T-helper 17 cell (primary cell): ENCODE measurements at places on chromosomes 16 and 17.

GRCh38 chr16:87344931-87345631 lies 27.9 kb upstream of the C16orf95 start:
- peak; percentile 32 for DNase-seq

DNA sequence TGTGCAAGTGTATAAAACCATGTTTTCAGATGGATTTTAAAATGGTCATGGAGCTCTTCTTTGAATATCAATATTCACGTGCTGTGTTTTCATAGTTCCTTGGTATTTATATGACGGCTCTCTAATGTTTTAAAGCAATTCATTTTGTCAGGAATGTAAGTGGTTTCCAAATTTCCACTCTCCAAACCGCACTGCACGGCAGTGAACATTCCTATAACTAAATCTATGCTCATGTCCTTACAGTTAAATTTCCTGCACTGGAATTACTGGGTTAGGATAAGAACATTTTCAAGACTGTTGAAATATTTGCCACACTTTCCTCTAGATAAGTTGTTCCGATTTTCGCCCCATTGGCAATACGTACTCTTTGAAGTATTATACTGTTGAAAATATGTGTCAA lies 398.9 kb downstream of the PMP22 start:
- no peak for DNase-seq

DNA sequence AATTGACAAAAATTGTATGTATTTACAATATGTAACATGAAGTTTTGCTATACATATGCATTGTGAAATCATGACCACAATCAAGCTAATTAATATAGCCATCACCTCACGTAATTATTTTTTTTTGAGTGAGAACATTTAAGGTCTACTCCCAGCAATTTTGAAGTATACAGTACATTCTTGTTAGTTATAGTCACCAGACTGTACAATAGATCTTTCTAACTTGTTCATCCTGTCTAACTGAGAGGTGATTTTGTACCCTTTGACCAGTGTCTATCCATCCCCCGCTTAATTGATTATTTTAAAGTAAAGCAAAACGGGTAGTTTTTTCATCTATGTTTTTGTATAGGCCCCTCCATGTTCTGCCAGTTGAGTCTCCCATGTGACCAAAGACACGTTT lies 30.3 kb downstream of the NTN1 start:
- DNase-seq: no peak

- DNase-seq: no peak
Measured at GRCh38 chr16:57538235-57538721, 1.9 kb upstream of the CCDC102A start.

DNA sequence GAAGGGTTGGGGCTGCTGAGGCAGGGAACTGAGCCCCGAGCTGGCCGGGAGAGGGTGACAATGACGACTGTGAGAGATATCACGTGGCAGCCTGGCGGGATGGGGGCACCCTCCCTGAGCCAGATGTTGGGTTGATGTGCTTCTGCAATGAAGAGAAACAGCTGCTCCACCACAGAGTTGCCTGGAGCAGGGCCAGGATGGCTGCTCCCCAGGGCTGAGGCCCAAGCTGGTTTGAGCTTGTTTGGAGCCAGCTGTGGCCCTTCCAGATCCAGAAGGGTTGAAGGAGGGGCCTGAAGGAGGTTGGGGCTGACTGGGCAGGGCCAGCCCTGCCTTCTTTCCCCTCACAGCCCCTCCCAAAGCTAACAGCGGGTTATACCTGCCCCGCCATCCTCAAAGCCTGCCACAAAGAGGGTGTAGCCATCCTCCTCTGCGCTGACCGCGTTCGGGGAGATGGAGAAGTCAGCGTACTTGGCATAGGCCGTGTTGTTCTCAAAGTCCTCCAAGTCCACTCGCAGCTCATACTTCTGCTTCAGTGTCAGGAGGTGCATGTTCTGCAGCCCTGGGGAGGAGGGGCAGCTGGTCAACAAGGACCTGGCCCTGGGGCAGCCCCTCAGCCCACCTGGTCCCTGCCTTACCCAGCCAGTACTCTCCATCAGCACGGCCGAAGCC lies 2.1 kb downstream of the MFAP4 start:
- DNase-seq: no peak

DNA sequence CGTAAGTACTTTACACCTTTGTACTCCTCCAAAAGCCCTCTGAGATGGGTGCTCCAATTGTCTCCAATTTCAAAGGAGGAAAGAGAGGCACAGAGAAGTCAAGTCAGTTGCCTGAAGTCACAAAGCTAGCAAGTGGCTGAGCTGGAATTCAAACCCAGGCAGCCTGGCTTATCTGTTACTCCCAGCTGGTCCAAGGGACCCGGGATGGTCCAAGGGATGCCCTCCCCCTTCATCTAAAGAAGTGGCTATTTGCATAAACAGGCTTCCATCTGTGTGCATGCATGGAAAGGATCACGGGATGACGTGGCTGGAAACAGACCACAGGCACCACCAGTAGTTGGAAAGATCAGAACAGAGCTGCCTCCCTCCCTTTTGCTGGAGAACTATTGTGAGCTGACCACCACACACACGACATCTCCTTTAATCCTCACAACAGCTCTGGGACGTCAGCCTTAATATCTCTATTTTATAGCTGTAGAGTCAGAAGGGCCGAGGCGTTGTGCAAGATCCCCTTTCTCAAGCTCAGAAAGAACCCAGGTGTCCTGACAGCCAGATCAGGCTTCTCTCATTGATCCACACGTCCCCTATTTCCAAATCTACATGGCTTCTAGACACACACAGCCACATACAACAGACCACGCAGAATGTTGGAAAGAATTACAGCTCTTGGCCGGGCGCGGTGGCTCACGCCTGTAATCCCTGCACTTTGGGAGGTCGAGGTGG lies 10.9 kb upstream of the COL1A1 start:
- DNase-seq: no peak

GRCh38 chr17:36727577-36727976 lies 126.2 kb downstream of the MRM1 start:
- DNase-seq: no peak

- no peak for DNase-seq
Measured at GRCh38 chr17:67281053-67281452, 36.1 kb upstream of the HELZ start.

DNA sequence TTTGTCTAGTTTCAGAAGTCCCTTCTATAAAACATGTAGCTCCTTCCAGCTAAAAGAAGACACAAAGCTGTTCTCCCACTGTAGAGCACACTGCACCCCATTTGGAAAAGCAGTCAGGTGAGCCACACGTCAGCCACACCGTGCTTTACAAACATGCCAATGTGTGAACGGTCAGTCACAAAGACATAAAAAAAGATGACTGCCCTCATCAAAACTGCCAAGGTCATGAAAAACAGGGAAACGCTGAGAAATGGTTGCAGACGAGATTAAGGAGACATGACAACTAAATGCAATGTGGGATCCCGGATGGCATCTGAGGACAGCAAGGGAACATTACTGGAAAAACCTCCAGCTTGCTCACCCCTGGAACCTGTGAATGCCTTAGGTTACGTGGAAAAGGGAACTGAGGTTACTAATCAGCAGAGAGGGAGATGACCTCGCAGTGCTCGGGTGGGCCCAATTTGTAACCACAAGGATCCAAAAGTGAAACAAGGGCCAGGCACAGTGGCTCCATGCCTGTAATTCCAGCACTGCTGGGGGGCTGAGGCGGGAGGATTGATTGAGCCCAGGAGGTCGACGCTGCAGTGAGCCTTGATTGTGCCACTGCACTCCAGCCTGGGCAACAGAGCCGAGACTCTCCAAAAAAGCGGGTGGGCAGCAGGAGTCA lies 8.1 kb downstream of the ANKRD11 start:
- no peak for DNase-seq

- no peak for DNase-seq
Measured at GRCh38 chr17:21129023-21129681, 2.4 kb downstream of the DHRS7B start.

DNA sequence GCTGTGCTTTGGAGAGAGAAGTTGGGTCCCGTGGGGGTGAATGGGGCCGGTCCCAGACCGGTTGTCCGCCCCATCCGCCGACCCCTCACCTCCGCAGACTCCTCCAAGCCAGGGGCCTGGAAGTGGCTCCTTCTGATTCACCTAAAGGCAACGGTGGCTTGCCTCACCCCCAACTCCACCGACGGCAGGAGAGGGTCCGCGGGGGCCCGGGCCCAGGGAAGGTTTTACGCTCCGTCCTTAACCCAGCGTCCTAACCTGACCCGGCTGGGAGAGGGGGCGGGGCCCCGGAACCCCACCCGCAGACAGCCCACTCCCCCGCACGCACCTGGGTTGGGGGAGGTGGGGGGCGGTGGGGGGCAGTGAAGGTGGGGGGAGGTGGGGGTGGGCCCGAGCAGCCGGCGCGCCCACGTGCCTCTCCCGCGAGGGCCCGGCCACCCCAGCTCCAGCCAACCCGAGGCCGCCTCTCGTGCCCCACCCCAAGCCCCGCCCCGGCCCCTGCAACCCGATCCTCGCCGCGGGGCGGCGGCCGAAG lies 12.7 kb upstream of the CD300A start:
- no peak for DNase-seq

GRCh38 chr17:77768248-77768852 lies 190.2 kb upstream of the TNRC6C start:
- no peak for DNase-seq

GRCh38 chr17:13788385-13788784 lies 186.7 kb upstream of the HS3ST3A1 start:
- DNase-seq: no peak

GRCh38 chr16:10088380-10088793 lies 93.8 kb downstream of the GRIN2A start:
- no peak for DNase-seq

DNA sequence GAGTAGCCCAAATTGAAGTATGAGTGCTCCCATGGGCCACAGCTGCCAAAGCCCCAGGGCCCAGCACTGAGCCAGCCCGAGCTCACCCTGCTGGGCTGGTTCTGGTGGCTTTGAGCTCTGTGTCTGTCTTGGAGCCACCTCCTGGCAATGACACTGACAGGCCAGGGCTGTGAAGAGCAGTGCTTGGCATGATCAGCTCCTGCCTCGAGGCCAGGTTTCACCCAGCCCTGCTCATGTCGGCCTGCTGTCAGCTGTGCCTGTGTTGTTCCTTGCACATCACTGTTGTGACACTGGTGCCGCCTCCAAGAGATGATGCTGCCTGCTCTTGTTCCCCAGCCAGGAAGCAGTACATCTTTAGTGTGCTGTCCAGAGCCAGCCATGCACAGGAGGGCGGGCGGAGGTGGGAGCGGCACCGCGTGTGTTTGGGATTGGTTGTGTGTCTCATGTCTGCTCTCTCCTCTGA lies 26.0 kb downstream of the PLD6 start:
- no peak for DNase-seq

DNA sequence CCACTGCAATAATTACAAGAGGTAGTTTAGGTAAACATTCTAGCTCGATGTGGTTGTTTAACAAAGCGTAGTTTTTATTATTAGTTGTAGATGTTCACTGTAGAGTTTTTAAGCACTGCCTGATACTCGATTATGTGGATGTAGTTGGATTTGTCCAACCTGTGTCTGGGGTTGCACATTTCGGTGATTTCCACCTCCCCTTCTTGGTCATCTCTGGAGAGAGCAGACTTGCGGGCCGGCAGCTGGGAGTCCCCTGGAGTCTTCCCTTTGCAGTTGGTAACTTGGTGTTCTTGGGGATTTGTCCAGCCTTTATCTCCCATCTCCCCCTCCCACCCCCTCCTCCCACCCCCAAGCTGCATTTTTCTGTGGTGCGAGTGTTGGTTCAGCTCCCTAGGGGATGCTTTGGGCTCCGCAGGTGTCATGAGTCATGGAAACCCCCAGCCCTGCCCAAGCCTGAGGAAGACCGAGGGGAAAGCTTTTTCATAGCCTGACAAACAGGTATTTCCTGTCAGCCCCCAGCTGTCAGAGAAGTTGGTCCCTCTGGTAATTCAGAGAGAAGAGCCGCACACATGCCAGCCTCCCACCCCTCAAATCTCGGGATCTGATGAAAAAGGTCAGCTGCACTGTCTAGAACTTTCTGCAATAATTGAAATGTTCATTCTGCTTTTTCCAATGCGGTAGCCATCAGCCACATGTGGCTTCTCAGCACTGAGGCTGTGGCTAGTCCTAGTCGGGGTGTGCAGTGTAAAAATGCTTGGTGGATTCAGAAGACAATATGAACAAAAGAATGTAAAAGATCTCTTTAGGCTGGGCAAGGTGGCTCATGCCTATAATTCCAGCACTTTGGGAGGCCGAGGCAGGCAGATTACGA lies 50.3 kb downstream of the KSR1 start:
- no peak for DNase-seq

- no peak for DNase-seq
Measured at GRCh38 chr17:73953206-73954033, 250.1 kb upstream of the RPL38 start.

- DNase-seq: no peak
Measured at GRCh38 chr16:50815382-50815781, 73.5 kb downstream of the CYLD start.

DNA sequence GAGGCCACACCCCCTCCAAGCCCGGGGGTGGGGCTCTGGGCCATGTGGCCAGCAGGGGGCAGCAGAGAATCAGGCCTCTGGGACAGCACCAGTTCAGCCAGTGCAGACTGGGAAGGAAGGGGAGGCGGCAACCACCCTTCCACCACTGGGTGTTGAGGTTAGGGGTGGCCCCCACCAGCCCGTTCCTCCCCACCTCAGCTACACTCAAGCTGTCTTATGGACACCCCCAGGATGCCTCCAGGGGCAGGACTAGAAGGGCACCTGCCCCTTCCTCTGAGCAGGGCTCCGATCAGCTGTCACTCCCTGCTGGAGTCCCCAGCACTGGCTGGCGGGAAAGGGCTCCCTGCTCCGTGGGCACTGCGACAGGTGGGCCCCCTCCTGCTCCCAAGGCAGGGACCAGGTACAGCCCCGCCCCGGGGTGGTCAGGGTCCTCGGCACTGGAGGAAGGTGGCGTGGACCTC lies 21.8 kb downstream of the KATNB1 start:
- peak; percentile 82 for DNase-seq

DNA sequence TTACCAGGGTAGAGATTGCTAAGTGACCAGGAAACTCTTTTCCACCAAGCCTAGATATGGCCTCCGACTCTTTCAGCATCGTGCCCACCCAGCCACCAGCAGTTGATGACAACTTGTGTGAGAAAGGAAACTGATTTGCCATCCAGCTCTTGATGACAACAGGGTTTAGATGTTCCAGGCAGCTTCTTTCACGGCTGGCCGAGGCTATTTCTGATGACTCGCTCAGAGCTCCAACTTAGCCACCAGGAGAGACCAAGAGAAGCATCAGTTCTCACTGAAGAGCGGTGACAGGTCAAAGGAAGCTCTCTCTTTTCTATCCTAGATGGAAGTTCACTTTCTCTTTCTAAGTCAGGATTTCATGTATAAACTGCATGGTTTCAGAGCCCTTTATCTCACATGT lies 61.2 kb downstream of the MPHOSPH6 start:
- no peak for DNase-seq

- no peak for DNase-seq
Measured at GRCh38 chr17:61128661-61129115, 271.0 kb upstream of the TBX2 start.

GRCh38 chr17:14845591-14846281 lies 419.4 kb downstream of the PMP22 start:
- DNase-seq: no peak

GRCh38 chr17:38562215-38562569 lies 43.6 kb downstream of the SRCIN1 start:
- DNase-seq: no peak

- no peak for DNase-seq
Measured at GRCh38 chr17:79395066-79395465, 215.8 kb downstream of the RBFOX3 start.

GRCh38 chr16:1949507-1949906 lies 5.0 kb downstream of the RPL3L start:
- no peak for DNase-seq
